ENCODE measurements at places on chromosomes 3 and 15.

DNA sequence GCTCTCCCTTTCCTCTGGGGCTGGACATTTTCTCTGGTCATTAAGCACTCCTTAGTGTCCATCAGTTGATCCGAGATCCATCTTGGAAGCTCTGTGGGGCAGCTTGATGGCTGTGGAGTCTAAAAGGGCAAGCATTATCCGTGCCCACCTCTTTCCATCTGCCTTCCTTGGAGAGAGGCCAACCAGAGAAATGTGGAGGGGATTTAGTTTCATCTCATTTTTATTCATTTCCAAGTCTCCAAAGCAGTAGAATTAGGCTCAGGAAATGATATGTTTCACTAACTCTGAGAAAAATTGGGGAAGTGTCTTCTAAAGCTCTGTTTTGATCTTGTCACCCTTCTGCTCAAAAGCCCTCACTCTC lies 95.9 kb upstream of the KLHL25 start:
- DNase-seq, result peak; percentile 80

DNA sequence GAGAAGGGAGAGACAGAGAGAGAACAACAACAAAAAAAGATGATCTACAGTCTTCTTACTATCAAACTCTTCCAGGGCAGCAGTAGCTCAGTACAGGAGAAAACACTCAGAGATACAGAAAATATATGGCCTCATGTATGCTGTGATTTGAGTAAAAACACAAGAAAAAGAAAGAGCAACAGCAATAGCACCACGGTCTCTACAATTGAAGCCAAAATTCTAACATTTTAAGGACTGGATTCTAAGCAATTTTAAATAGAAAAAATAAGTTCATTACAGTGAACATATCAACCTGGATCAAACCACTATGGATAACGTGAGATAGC lies 43.5 kb upstream of the ALCAM start:
- no peak for DNase-seq

- no peak for DNase-seq
These were observed 2.4 kb upstream of the ADGRG7 start for GRCh38 chr3:100606894-100607512.

GRCh38 chr15:23484870-23485269 lies 37.8 kb upstream of the GOLGA6L2 start:
- DNase-seq, result no peak

GRCh38 chr3:48709051-48709461 lies 8.0 kb downstream of the IP6K2 start:
- DNase-seq, result no peak

DNA sequence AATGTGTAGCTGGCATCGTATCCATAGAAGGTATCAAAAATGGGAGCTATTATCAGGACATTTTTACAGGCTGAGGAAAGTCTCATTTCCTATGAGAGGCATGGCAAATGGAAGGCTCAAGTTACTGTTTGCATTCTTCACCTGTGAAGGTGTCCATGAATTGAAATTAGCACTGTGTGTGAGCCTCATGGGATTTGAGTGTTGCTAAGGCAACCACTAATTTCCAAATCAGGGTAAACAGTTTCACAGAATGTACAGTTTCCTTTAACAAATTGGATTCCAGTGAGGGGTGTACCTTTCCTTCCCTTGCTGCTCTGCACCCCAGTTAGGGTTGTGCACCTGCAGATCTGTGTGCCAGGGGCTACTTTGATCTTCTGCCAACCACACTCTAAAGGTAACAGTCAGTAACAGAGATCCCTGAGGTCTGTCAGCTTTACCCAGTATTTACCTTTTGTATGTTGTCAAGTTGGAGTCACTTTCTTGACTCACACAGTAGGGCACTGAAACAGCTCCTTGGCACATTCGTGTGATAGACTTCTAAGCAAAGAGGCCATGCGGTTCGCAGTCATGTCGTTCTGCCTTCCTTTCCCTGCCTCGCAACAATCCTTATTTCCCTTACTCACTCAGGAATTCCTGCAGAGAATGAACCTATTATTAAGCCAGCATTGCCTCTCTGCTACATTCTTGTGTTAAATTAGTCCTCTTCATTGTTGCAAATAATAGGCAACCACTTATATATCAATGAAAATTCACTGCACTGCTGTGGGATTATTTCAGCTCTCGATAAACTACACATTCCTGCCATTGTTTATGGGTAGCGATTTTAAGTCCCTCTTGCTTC lies 129.8 kb upstream of the GBE1 start:
- DNase-seq, result no peak

Measured in cerebellum (tissue), 4 donors.